ENCODE measurements at places on chromosomes 13 and 19.

DNA sequence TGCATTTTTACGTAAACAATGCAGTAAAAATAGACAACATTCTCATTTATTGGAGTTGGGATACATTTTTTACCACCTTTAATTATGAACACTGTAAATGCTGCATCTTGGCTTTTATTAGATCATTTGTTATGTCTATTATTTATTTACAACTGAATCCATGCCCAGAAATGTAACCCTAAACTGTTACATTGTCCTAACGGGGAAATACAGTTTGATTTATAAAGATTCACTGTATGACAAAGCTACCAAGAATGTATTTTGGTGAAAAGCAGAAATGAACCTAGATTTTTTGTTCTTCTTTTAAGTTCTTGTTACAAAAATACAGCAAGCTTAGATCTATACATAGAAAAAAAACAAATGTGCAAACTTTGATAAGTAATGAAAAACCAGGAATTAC is 1.1 kb downstream of the METTL21C start:
- no peak for DNase-seq

DNA sequence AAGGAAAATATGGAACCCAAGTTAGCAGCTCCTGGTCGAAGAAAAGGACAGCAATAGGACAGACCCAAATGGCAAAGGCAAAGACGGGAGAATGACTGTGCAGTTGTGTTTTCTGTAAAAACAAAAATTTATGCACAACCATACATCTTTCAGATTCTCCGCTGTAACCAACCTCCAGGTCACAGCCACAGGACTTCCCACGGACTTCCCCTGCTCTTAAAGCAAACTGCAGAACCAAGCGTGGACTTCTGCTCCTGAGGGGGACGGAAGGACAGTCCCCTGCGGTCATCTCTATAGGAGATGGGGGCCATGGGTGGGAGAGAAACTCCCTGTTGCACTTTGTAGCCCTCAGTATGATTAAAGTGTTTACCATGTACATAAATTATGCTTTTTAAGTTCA is 2.5 kb downstream of the GRTP1 start:
- DNase-seq: no peak

GRCh38 chr13:41643507-41643906 is 186.2 kb downstream of the RGCC start:
- no peak for DNase-seq

GRCh38 chr19:41309180-41310032 is 566 bp upstream of the CCDC97 start:
- DNase-seq: no peak

DNA sequence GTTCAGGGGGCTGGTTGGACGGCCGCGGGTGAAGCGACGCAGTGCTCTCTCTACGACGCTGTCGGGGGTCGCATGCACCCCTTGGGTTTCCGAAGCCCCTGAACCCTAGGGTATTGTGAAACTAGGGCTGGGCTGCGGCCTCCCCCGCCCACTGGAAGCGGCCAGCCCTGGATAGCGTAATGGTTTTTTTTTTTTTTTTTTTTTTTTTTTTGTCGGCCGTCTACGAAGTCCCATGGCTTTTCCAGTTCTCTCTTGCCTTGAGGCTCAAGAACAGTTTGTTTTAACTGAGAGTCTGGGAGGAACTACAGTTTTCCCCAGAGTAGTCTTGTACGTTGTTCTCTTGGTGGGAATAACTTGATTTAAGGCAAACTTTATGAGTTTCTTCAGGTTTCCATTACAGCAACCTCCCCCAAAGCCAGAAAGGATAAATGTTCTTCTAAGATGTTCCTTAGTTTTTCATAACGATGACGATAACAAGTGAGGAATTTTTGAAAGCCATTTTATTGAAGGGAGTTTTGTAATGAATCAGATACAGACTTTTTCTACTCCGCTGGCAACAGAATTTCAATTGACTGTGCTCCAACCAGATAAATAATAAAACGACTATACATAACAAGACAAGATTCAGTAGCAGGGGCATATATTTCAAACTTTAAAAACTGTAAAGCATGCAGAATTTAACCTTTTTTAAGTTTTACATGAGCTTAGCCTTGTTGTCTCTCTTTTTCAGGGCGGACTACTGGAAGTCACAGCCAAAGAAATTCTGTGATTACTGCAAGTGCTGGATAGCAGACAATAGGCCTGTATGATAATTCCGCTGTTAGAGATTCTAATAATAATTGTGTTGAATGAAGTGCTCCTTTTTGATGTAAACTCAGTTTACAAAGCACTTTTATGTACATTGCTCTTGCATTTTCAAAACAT is 867 bp downstream of the WBP4 start:
- DNase-seq: no peak
